ENCODE measurements at places on chromosomes 5 and 9.

- peak; percentile 40 for DNase-seq
Observed at GRCh38 chr9:83981126-83981871, 694 bp downstream of the RMI1 start.

DNA sequence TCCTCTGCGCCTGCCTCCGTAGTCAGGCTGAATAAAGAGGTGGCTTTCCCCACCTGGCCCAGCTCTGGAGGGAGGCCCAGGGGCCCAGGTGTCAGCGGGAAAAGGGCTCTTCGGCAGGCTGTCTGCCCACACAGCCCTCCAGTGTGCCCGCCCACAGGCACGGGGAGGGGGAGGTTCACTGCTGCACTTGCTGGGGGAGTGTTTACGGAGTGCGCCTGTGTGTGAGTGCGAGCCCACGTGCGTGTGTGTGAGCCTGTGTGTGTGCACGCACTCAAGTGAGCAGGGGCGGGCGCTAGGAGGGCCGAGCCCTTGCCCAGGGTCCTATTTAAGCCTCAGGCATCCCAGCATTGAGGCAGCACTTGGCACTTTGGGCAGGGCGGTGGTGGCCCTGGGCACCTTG, 10.9 kb downstream of the DNLZ start:
- no peak for DNase-seq

GRCh38 chr5:31846934-31847333, 208.0 kb downstream of the PDZD2 start:
- no peak for DNase-seq

GRCh38 chr5:91264311-91265051, 118.6 kb downstream of the ARRDC3 start:
- no peak for DNase-seq

GRCh38 chr9:120386390-120387131, 193.4 kb downstream of the CDK5RAP2 start:
- no peak for DNase-seq

- no peak for DNase-seq
Observed at GRCh38 chr9:107707915-107708441, 218.4 kb upstream of the KLF4 start.

- no peak for DNase-seq
Observed at GRCh38 chr9:113909421-113909820, 33.3 kb downstream of the ZNF618 start.

DNA sequence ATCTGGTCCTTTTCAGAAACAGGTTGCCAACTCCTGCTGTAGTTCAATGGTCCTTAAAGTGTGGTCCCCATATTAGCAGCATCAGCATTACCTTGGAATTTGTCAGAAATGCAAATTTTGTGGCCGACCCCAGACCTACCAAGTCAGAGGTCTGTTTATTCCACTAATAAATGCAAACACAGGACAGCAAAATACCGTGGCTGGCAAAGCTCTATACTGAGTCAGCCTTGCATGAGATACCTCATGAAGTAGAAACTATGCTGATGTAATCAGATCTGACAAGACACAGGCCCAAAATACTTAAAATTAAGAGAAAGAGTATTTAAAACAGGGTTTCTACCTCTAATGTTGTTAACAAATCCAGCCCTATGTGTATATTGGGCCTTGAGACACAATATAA, 3.0 kb downstream of the GOLM1 start:
- no peak for DNase-seq

- no peak for DNase-seq
Observed at GRCh38 chr9:114137831-114138230, 17.5 kb upstream of the COL27A1 start.

GRCh38 chr9:108801949-108802348, 53.8 kb downstream of the ACTL7B start:
- no peak for DNase-seq

GRCh38 chr9:133347515-133347984, 381 bp downstream of the MED22 start:
- DNase-seq: peak; percentile 32

- no peak for DNase-seq
Observed at GRCh38 chr9:18459962-18460584, 13.9 kb upstream of the ADAMTSL1 start.

- DNase-seq: no peak
Observed at GRCh38 chr9:38083858-38084555, 15.0 kb upstream of the SHB start.

Data from T-helper 2 cell treated with Interferon-gamma antibody and Interleukin-4, amounts not matched to agents 5 μg/mL and 100 μg/mL, for 36 hours (primary cell).